ENCODE measurements at places on chromosomes 7 and 10. TPM values are rescaled to one million over a fixed set of nuclear protein-coding genes. Genes with fewer than 3 reads are reported as not detected.
A peak's percentile ranks its signal among the peaks of the same experiment; 100 is the strongest.

MYO3A gene
- not detected for total RNA-seq

MYPN gene
- total RNA-seq = 3.6 TPM

DNA sequence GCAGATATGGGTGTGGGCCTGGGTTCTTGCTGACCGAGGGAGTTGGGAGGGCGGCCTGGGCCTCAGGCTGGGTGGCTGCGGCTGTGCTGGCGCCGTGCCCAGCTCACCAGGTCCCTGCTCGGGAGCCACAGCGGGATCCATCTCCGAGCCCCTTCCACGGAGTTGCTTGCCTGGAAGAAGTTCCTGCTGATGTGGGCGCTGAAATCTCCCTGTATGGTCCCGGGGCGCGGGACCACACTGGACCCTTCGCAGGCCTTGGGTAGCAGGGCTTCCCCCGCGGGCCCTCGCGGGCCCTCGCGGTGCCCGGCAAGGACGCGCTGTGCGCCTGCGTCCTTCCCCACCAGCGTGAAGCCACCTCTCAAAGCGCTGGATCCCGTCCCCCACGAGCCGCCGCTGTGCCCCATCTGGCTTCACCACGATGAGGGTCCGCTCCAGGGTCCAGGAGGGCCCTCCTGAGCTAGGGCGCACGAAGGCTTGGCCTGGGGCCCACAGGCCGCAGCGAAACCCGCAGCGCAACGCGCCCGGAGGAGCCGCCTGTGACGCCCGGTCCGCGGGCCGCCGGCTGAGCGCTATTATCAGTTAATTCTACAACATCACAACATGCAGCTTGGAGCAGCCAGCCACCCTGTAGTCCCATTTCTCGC is 31.5 kb downstream of the RAB19 start:
- no peak for DNase-seq

- DNase-seq = peak; percentile 18
These were observed 5.9 kb downstream of the SLIT1 start for GRCh38 chr10:97179731-97180362.

- peak; percentile 48 for DNase-seq
These were observed 69.0 kb upstream of the SAMD8 start for GRCh38 chr10:75042292-75042974.

DNA sequence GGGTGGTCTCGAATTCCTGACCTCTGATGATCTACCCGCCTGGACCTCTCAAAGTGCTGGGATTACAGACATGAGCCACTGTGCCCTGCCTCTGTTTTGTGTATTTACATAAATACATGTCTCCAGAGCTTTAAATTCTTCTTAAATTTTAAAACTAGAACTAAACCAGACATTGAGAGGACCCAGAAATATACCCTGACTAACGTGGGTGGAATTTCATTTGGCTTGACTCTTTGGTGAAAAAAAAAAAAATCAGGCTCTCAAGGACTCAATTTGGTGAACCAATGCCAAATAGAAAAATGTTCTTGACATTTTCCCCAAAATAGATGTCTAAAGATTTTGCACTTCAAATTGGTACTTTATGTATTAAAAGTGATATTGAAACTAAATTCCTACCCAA is 16.6 kb upstream of the FAS start:
- DNase-seq = no peak

DNA sequence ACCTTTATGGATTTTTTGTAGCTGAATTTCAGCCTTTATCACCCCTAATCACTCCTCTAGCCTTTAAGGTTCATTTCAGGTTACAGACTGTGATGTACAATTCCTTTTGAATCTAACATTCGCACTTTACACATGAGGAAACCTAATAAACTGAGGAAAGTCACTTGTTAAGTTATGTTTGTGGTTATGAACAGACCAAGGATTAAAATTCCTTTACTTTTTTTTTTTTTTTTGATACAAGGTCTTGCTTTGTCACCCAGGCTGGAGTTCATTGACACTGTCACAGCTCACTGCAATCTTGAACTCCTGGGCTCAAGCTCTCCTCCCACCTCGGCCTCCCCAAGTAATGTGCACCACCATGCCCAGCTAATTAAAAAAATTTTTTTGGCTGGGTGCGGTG is 3.6 kb downstream of the MCU start:
- DNase-seq = no peak

Data from HT1080 (cell line).